ENCODE measurements at places on chromosomes 4 and X.
A peak's percentile ranks its signal among the peaks of the same experiment; 100 is the strongest.

- DNase-seq = no peak
Observed at GRCh38 chr4:145791988-145792387, 112.0 kb downstream of the C4orf51 start.

DNA sequence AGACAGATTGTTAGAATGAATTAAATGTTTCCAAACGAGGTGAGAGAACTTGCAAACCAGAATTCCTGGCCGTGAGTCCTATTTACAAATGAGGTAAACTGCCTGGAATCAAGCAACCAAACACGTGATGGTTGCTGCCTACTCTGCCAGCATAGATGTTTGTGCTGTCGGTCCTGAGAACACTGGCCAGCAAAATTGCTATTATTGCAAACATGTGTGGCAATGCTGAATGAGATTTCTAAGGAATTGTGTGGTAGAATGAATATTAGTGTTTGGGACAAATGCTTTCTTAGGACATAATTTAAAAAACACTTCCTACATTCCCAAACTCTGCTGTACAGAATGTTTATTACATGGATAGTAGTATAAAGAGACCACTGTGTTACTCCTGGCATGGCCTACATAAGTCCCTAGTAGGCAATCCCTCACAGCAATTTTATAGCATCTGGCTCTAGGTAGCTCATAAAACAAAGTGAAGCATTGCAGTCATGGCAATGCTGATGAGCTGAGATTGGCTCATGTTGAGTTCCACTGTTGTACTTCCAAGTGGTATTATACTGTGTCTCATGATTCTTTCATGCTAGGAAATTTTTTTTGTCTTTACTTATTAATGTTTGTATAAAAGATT is 605.2 kb upstream of the EPHA5 start:
- DNase-seq = no peak

DNA sequence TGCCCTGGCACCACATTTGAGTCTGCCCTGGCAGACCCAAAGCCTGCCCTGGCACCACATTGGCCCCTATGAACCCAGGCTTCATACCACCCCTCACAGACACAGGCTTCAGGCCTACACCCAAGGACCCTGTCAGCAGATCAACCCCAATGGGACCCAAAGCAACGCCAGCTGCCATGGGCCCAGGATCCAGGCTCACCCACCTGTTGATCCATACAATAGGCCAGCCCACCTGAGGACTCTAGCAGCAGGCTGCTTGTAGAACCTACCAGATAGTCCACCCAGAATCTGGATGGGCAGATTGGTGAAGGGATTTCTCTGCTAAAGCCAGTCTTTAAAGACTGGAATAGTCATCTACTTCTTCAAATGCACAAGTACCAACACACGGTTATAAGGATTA is 114.4 kb downstream of the LAS1L start:
- no peak for DNase-seq

- no peak for DNase-seq
Observed at GRCh38 chr4:101977076-101977475, 186.5 kb downstream of the BANK1 start.

DNA sequence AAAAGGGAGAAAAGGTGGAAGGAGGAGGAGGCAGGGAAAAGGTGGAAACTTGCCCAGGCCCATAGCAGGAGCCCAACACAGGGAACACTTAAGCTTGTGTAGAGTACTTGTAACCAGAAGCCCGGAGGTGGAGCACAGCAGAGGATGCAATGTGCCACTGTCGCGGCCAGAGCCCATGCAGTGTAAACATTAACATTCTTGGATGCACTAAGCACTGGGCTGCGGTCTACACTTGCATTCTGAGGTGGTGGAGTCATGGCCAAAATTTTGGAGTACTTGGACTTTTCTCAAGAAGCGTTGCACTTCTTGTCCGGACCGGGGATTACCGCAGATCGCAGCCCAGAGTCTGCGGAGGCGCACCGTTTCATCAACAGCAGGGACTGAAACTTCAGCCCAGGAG is 4.5 kb upstream of the RHOXF1 start:
- DNase-seq = no peak

DNA sequence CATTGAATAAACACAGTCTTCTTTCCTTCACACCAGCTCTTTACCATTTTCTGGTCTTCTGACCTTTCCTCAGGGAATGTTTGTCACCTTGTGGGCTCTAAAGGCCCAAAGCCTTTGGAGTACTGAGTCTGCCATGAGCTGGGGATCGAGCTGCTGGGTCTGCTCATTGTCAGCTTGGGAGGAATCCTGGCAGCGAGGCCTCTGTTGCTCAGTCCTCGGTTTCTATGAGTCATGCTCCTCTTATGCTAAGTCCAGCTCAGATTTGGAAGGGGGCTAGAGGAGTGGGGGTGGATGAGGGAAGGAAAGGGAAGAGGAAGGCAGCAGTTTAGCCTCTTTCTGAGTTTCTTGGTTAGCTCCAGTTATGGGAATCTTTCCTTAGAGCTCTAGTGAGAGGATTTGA is 31.1 kb downstream of the NHSL2 start:
- DNase-seq = no peak

GRCh38 chr4:48388525-48389154 is 47.3 kb downstream of the SLAIN2 start:
- no peak for DNase-seq

- no peak for DNase-seq
Observed at GRCh38 chr4:47837908-47838294, at the start of gene CORIN. Gene CORIN (minus strand): TSS chr4:47838067. CDS start chr4:47837949, 118 bp downstream.

GRCh38 chr4:176230836-176231235 is 35.5 kb upstream of the SPATA4 start:
- DNase-seq = no peak

GRCh38 chr4:123819362-123820035 is 422.9 kb downstream of the SPRY1 start:
- no peak for DNase-seq

DNA sequence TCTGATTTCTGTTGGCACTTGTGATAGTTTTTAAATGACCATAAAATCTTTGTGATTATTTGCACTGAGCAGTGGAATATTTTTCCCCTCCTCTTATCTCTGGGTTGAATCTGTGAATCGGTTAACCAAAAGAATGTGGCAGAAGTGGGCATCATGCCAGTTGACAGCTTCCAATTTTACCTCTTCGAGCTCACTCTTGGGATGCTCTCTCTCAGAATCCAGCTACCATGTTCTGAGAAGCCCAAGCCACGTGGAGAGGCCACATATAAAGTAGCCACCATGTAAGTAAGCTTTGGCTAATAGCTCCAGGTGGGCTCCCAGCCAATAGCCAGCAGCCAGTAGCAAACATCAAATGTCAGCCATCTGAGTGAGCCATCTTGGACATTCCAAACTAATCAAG is 12.9 kb upstream of the WDR19 start:
- DNase-seq = no peak

DNA sequence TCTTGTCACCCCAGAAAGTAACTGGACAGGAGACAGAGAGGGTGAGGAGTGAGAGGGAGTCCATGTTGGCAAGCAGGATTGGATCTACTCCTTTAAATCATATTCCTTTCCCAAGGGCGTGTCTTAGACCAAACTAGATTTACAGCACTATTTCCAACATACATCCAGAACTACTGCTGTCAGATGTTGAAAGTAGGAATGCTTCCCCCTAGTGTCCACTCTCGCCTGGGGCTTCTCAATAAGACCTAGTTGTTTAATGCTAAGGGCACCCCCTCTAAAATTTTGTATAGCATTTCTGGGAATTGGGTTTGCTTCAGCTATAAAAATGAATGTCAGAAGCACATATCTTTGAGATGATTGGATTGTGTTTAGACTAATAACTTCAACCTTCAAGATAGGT is 13.3 kb downstream of the OFD1 start:
- no peak for DNase-seq

GRCh38 chr4:137961051-137961438 is 281.1 kb downstream of the SLC7A11 start:
- no peak for DNase-seq

DNA sequence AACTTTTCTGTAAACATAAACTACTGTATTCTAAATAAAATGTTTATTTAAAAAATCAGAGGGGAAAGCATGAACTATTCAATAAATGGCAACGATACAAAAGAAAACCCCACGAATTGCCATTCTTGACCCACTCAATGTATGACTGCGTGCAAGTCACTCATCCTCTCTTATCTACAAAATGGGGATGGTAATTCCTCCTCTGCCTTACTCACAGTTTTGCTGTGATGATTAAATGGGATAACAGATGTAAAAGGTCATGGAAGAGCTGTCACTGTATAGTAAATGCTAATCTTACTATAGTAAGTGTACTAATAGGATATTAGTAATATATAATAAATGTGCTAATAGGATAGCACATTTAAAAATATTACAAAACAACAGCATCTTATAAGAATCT is 173.4 kb downstream of the SCFD2 start:
- DNase-seq = no peak

DNA sequence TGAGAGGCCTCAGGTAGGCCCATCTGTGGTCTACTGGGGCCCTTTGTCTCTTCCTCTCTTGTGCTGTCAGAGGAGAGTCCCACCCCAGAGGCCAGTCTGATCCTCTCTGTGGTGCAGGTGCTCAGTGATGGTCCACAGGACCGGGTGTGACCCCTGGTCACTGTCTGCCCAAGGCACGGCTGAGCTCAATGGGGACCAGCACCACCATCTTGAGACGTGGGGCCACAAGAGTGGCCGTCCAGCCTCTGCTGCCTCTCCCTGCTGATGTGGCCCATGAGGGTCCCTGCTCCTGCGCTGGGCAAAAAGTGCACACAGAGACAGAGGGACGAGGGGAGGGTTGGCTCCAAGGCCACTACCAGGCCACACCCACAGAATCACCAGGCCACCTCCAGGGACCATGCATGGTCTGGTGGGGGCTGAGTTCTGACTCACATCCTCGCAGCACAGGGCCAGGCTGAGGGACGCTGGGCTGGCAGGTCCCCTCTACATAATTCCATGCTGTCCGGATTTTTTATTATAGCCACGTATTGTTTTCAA is 88.3 kb downstream of the FAM53A start:
- no peak for DNase-seq

DNA sequence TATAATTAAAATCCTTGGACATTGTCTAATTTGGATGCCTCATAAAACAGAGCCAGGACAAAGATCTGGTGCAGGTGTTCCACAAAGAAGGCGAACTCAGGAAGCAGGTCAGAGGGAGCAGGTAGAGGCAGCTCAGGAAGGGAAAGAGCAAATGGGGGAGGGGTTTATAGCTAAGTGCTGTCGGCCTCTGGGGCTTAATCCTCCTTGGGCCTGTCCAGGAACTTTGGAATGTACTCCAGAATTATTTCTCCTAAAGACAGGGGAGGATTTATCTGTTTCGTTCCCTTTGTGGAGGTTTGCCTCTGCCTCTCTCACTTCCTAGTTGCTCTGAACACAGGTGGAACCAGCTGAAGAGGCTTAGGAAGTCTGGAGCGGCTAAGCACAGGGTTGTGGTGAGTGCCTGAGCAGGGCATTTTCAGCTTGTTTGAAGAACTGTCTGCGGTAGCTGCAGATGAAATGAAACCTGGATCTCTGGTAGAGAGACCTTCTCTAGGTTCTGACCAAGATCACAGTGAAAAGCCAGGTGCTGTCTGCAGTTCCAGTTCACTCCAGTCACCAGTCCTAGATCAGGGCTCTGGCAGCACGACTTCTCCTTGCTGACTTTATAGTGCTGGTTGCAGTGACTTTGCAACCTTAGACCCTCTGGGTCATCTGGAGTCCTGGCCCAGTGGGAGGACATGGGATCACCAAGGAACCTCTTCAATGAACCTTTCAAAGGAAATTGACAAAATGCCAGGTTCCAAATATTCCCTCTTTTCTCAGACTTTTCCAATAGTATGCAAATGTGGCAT is 519.2 kb downstream of the PCDH10 start:
- DNase-seq = no peak

DNA sequence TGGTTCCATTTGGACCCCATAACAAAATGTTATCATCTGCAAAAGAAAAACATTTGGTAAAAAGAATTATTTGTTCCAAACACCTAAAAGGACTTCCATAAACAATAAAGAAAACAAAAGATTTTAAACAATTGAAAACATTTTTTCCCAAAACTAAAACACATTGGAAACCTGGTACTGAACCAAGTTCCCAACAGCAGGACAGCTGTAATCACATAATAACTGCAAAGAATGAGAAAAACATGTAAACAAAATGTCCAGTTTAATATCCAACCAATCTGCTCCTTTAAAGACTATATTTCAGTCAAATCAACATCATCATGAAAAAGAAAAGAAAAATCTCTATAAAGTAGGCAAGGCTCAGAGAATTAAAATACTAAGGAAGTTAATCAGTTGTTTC is 36.3 kb downstream of the PRDM5 start:
- no peak for DNase-seq

GRCh38 chrX:129714581-129714980 is 24.2 kb upstream of the XPNPEP2 start:
- no peak for DNase-seq

- DNase-seq = no peak
Observed at GRCh38 chr4:2356123-2357069, 62.0 kb downstream of the ZFYVE28 start.

DNA sequence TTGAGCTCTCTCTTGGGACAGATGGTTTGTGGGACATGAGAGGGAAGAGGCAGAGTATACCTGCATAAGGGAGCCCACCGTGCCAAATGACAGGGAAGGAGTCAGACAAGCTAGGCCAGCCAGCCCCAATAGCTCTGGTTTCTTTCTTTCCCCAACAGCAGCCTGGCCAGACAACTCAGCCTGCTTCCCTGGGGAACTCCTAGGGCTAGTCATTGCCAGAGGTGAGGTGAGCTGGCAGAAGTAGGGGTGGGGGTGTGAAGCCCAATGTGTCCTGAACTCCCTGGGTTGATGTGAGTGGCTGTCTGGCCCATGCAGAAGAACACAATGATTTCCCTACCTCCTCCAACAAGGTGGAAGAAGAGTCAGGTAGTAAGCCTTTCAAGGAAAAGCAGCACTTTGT is 135.5 kb downstream of the AMMECR1 start:
- no peak for DNase-seq

DNA sequence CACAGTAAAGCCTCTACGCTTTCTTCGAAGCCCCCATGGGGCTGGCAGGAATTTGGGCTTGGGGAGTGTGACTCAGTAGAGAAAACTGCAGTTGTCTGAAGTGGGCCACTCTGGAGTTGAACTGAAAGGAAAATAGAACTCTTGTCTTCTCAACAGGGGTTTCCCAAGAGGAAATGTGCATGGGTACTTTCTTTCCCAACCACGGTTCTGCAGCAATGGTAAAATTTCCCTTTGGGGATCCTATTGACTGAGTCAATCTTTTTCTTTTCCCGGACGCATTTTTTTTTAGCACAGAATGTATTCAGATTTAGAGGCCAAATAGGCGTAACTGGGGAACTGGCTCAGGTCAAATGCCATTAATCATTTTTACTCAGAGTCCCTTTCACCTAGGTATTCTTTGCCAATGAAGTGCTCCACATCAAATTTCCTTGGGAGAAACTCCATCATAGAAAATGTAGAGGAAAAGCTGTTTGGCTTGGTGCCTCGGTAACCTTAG is 269.3 kb downstream of the STIM2 start:
- DNase-seq = no peak

- DNase-seq = peak; percentile 2
Observed at GRCh38 chrX:12615061-12615460, 176.2 kb upstream of the PRPS2 start.

DNA sequence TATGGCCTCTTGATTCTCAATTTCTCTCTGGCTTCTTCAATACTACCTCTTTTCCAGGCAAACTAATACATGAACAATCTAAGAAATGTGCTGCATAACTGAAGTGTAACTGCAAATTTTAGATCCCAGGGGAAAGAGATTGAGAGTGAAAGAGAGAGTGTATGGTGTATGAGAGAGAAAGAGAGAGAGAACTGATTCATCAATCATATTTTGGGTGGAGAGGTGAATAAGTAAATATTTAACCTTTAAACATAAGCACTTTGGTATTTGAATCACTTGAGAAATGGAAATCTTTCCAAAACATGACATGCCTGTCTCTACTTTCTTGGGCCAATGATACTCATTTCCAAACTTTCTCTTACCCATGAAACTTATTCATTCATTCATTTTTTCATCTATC is 147.2 kb upstream of the DIPK2B start:
- no peak for DNase-seq
